ENCODE measurements at places on chromosomes 12 and 14.

DNA sequence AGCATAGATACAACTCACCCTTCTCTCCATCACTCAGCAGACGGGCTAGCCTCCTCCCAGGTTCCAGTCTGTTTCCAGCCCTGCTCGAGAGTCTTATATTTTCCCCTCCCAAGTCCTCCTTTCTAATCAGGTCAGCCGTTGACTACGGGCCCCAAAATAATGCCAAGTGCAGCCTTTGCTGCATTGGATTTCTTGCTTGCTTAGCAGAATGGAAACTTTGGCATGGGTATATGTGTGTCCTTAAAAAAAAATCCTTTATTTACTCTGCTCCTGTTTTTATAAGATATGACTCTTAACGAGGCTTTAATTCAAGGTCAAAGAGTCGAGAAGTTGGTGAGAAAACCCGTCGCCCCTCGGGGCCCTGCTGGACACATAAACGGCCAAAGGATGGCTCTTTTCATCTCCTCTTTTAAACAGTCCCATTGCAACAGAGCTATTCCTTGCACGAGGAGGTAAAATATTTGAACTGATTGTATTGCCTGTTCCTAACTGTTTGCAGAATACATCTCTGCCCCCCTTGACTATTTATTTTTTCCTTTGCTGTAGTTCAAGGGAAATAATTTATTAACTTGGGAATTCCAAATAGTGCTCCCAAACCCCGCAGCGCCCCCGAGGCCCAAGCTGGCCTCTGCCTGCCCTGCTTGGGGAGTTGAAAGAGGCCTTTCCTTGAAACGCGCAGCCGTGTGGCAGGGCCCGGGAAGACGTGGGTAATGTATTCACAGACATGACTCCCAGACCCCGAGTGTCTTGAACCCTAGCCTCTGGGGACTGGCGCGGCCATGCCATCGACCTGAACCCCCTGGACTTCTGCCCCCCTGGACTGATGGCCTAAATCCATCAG lies 156.5 kb upstream of the MYL2 start:
- DNase-seq = no peak

DNA sequence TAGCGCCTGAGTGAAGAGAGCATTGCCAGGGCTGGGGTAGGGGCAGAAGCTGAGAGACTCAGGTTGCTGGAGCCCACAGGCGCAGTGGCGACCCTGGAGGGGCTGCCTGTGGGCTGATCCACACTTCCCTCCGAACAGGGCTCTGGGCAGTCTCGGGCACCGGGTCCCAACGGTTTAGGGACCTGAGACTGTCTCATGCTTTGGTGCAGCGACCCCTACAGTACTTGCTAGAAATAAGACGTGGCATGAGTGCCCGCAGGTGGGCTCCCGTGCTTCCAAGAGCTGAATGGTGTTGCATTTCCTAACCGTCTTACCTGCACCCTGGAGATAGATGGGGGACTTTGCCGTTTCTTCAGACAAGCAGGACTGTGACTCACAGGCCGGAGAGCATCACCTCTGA lies 57.4 kb downstream of the AACS start:
- DNase-seq = no peak

GRCh38 chr14:104563742-104564615 lies 15.6 kb upstream of the C14orf180 start:
- peak; percentile 56 for DNase-seq

GRCh38 chr12:39451977-39452376 lies 9.1 kb upstream of the KIF21A start:
- no peak for DNase-seq

- no peak for DNase-seq
Observed at GRCh38 chr14:99568567-99569560, 35.1 kb downstream of the CCDC85C start.

DNA sequence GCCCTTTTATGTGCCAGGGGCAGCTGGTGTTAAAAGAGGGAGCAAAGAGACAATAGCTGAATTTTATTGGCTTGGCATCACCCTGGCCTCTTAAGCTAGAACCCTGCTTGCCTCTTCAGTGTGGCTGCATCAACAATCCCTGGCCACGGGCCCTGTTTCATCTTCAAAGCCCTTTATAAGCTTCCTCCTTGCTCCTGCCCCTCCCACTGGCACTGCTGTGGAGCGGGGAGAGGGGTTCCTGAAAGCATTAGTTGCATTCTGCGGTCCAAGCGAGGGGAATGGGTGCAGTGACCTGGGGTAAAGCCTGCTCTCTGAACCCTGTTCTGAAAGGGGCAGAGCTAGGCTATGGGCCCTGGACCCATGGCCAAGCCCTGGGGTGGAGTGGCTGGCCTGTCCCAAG lies 220 bp upstream of the KRT83 start:
- no peak for DNase-seq

DNA sequence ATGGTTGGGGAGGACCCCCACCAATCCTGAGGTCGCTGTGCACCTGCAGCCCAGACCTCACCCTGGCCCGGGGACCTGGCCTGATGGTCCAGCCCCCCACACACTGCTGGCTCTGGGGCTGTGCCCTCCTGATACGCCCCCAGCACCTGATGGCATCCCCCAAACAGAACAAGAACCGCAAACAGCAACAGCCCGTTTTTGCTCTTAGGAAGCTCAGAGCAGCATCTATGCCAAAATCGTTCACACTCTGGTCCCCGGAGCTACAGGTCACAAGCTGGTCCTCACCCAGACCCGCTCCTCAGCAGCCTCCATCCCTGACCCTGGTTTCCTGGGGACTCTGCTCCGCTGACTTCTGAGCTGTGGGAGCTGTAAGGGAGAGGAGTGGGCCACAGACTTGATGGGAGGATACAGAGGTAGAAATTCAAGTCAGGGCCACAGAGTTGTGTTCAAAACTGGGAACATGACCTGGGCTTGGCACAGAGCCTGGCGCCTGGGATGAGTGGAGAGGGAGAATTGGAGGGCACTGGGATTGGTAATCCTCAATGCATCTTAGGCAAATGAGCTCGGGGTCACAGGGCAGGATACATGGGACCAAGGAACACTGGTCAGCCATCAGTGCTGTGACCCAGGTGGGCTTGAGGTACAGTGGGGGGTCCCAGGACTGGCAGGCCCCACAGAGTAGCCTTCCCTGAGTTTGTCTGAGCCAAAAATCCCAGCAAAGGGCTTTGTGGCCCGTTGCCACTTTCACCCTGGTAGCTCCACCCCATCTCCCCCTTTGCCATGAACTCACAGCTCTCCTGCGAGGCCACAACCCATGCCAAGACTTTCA lies 170.9 kb upstream of the RTL1 start:
- DNase-seq = no peak

- DNase-seq = no peak
Observed at GRCh38 chr14:54818201-54819133, 84.2 kb downstream of the GCH1 start.

DNA sequence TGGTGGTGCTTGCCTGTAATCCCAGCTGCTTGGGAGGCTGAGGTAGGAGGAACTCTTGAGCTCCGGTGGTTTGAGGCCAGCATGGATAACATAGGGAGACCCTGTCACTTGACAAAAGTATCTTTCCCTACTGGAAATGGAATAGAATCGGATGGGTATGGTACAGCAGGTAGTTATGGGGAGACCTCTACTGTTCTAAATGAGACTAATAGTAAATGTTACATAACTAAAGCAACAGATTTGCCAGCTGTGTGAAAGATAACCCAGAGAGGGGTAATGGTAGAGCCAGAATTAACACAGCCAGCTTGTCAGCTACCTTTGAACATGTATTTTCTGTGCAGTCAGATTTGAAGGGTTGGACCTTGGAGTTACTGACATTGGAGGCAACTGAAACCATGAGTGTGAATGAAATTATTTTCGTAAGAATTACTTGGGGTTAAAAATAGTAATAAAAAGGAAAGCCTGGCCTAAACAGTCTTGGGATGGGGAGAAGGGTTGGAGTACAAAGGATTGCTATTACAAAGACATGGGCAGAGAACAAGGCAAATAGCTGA lies 21.7 kb upstream of the NUP107 start:
- DNase-seq = no peak

DNA sequence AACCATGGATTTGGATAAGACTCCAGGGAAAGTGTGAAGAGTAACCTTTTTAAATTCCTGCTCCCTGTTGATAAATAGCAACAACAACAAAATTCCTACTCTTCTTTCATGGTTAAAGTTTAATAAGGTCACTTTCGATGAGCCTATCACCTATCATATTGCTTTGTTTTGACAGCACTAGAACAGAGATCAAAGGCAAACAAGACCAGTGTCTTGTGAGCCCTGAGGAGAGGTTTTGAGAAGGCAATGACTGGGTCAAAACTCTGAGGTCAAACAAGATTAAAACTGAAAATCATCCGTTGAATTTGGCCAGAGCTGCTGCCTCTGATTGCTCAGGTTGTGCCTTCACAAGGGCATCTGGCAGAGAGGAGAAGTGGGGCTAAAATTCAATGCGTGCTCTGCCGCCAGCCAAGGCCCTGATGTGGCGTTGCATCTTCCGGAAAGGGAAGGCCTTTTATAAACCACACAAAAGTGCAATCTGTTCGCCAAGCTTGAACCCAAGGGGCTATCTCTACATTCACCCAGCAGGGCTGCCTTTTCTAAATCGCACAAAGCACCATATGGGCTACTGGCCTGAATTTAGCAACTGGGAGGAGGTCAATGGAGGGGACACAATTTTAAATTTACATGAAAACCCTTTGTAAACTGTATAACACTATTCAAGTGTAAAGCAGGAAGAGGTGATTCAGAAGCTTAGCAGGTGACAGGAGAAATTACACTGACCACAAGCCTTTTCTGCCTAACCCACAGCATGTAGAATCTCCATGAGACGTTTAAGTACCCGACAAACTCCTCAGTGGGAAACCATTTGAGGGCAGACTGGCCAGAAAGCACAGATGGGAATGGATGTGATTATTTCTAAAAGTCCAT lies 140.8 kb downstream of the DAD1 start:
- no peak for DNase-seq
